ENCODE measurements at places on chromosomes 16 and 17.

GRCh38 chr16:79008036-79008868 lies 592.3 kb downstream of the MAF start:
- no peak for DNase-seq

DNA sequence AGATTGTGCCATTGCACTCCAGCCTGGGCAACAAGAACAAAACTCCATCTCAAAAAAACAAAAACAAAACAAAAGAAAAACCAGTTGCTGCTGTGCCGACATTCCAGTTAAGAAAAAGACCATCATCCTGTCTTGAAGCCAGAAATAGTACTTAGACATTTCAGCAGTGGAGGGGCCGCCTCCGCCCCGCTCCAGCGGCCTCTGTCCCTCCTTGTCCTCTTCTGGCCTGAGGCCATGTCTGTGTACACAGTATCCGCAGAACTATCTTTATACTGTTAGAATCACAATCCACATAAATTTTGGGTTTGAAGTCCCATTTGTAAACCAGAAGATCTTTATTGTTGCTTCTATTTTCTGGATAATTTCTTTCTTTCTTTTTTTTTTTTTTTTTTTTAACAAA lies 24.9 kb downstream of the ZC3H18 start:
- DNase-seq = no peak

- no peak for DNase-seq
Observed at GRCh38 chr17:81431545-81432482, 36.6 kb downstream of the BAHCC1 start.

- no peak for DNase-seq
Observed at GRCh38 chr16:1761751-1762150, 9.6 kb downstream of the NME3 start.

DNA sequence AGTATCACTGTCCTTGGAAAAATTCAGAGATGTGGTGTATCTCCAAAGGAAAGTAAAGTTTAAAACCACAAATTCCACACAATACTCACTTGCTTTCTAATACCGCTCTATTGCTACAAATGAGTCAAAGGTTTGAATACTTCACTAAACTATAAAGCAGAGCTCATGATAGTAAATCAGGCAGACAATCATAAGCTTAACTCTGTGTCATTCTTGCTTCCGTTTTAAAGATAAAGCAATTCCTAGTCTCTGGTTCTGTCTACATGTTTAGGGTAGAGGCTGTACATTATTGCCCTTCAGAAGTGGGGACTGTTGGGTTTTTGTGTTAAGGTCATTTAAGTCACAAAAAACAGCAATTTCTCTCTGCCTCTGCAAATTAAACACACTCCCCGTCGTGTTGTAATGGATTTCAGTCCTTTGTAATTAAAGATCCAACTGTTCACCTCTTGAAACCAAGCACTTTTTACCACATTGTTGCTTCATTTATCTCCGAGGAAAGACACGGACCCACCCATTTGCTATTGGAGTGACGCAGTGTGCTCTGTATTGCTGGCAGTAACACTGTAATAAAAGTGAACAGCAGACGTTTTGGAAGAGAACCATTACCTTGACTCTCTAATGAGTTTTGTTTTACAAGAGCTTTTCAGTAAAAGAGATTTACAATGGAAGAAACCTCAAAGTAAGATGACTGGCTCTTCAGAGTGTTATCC lies 83.1 kb upstream of the CNTNAP4 start:
- DNase-seq = no peak

- no peak for DNase-seq
Observed at GRCh38 chr17:14334919-14335318, 34.0 kb downstream of the HS3ST3B1 start.

GRCh38 chr16:88354229-88355092 lies 28.3 kb upstream of the ZNF469 start:
- no peak for DNase-seq

DNA sequence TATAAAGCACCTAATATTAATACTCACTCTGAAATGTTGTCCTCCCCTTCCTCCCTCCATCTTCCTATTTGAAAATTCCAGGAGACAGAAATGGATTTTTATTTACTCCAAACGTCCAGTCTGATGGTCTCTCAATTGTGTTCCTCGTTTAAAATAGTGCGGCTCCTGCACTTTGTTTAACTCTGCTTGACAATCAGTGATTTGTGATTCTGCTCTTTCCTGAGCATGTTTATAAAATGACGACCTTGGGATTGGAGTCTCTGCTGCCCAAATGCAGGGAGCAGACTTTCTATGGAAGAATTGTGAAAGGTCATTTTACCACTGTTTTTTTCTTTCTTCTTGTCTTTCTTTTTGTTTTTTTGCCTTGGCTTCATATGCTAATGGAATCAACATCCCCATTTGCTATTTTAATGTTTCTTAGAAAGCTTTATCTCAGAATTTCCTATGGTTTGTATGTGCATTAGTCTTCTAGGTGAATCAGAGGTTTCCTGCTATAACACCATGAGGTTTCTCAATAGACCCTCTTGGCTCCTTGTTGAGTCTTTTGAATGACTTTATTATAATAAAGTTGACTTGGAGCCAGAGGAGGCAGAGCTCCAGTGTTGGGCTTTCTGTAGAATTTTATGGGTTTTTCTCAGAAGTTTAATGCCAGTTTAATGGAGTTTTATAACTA lies 376.5 kb downstream of the CDH11 start:
- DNase-seq = no peak

DNA sequence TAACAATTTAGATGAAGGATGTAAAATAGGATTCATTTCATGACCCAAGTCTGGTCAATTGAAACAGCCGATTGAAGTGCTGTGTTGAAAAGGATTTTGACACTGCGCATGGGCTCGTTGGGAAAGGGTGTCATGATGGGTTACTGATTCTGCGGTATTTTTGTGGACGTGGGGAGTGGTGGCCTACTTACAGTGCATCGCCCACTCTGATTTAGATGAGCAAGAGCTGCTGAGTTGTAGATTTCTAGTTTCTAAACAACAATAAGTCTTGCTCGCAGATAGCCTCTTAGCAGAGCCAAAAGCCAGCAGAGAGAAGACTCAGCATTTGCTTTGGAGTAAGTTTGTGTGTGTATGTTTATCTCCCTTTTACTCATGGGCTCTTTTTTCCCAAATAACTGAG lies 731.0 kb downstream of the MAF start:
- no peak for DNase-seq

DNA sequence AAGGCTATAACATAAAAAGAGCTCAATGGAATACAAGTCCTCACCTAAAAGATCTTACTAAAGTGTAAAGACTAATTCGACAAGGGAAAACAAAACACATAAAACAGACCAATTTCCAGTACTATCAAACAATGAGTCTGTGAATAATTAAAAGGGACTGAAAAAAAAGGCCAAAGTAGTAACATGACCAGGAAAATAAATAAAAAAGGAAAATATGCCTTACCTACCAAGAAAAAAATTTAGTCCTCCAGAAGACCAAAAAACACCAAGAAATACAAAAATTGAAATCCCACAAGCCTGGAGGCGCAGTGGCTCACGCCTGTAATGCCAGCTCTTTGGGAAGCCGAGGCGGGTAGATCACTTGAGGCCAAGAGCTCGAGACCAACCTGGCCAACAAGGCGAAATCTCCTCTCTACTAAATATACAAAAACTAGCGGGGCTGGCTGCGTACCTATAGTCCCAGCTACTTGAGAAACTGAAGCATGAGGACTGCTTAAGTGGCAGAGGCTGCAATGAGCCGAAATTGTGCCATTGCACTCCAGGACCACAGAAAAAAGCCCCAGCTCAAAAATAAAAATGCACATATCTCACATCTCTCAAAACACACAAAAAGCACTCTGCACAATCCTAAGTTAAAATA lies 60.8 kb downstream of the TEX14 start:
- peak; percentile 22 for DNase-seq

DNA sequence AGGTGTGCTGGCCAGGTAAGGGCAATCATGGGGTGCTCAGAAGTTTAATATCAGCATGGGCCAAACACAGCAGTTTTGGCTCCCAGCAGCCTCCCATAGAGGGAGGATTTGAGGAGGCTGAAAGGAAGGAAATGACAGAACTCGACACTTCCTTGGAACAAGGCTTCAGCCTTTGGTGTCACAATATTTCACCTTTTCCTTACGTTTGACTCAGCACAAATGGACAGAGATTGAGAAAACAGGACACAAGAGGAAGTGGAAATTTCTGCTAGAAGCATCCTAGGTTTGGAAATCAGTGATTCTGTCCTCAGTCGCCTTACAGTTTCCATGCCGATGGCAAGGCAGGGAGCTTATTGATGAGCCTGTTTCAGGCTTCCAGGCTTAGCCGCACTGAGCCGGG lies 181.4 kb downstream of the MAF start:
- DNase-seq = no peak

DNA sequence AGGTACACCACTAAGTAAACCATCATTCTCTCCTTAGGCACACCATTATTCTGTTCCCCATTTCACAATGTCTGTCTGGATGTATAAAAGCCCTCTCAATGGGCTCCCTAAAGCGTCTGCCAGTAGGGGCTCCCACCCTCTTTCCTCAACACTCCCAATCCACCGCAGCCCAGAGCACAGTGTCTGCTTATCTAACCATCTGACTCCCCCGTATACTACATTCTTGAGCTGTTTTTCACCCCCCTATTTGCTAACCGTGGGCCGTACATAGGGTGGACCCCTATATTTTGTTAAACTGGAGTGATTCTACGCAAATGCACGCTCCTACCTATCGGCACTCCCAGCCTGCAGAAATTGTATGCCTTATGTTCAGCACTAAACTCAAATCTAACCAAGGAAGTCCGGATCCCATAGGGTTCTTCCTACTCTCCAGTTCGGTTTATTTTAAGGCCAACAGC lies 685 bp upstream of the PSMD3 start:
- no peak for DNase-seq

DNA sequence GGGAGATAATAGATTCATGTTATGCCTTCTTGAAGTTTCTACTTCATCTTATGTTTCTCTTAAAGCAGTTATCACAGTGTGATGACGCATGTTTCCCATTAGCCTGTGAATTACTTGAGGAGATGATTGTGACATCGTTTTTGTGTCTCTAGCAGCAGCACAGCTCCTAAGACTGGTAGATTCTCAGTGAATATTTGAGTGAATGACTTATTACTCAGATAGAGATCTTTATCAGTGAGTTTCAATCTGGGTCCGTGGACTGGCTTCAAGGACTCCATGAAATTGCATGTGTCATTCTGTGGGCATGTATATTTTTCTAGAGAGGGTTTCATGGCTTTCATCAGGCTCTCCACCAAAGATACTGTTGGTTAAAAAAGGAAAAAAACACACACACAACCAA lies 29.9 kb downstream of the YPEL2 start:
- DNase-seq = no peak

DNA sequence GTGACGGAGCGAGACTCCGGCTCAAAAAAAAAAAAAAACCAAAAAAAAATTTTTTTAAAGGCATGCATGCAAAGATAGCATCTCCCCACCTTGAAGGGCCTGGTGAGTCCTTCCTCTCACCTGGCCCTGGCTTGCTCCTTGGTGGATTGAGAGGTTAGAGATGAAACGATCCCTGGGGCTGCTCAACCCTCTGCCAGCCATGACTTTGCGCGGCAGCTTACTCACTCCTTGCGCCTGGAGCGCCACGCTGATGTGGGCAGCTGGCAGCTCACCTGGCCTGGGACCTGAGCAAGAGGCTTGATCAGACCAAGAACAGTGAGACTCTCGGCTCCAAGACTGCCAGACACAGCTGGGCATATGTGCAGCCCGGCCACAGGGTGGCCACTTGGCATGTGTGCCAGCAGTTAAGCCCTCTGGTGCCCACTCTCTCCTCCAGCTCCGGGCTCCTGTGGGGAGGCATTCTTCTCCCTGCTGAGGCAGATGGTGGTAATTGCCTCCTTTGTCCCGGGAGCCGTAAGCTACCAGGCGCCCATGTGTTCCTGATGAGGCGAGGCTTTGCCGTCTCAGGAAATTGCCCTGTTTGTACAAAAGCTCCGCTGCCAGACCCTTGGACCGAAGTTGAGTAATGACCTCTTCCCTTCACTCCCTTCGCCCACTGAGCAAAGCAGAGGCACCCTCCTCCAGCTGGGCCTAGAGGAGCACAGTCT lies 5.1 kb upstream of the EVPL start:
- no peak for DNase-seq

DNA sequence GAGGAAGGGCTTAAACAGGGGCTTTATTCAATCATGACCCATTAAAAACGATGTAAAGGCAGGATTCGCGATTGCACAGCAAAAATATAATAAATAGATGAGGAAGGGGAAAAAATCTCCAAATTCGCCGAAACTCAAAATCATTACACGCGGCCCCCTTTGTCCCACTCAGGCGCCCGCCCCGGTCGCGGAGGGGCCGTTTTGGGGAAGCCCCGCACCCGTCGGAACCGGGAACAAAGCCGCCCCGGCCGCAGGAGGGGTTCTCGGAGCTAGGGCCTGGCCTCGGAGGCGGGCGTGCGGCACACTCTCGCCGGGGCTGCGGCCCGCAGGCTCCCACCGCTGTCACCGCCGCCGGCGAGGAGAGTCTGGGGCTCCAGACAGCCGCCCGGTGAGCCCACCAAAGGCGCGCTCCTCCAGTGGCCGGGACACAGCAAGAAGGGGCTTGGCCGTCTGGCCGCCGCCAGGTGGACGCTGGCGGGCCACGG lies 521 bp downstream of the C16orf87 start:
- DNase-seq = no peak

GRCh38 chr17:68783861-68784260 lies 171.3 kb downstream of the ABCA8 start:
- DNase-seq = no peak

- DNase-seq = no peak
Observed at GRCh38 chr17:16378636-16379282, 2.1 kb upstream of the UBB start.

GRCh38 chr16:23802776-23803175 lies 33.0 kb upstream of the PRKCB start:
- DNase-seq = no peak

DNA sequence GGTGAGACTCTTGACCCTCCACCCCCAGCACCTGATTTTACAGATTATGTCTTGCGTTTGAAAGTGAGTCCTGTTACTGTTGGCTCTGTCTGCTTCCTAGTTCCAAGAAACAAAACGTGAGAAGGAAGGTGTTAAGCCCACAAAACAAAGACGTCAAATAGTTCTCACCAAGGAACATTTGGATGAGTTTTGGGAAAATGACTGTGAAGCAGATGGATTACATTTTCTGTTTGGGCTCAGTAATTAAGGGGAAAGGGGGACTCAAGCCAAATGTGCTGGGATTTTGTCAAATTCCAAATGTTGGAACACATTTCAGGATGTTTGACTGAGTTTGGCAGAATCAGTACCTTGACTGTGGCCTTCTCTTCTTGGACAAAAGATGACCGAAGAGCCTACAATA lies 71.2 kb downstream of the PCTP start:
- DNase-seq = no peak

DNA sequence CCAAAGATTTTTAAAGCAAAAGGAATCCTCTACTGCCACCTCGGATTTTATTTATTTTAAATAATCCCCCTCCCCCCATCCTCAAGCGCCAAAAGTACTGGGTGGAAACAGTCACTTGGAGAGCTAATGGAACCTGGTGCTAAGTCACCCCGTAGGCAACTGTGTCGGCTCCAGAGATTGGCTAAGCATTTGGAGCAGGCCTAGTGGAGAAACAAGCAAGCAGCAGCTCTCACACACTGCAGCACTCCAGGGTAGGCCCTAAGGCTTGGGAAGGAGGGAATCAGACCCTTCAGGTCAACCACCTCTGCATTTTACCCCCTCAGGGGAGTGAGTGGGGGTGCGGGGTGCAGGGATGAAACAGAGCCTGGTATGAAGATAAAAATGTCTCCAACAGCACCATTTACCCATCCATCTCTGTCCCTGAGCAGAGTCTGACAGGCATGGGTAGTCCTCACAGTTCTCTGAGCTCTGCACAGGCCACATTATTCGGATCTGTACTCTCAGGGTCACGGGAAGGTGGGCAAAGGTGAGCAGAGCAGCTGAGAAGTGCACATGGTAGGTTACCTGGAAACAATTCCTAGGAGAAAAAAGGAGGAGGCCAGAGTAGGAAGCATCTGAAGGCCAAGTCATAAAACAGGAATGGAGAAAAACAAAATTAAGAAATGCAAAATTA lies 27.2 kb upstream of the STAC2 start:
- no peak for DNase-seq

Data from activated CD4-positive, CD25-positive, alpha-beta regulatory T cell (primary cell).